Nucleus accumbens (tissue), 56 donors: ENCODE measurements at places on chromosomes 6 and 20.
A peak's percentile ranks its signal among the peaks of the same experiment; 100 is the strongest.

- DNase-seq = no peak
Measured at GRCh38 chr6:115832786-115833185, 227.9 kb downstream of the FRK start.

GRCh38 chr20:1946442-1946761 is 47.5 kb downstream of the PDYN start:
- no peak for DNase-seq

- DNase-seq = no peak
Measured at GRCh38 chr6:157019115-157019641, 242.0 kb downstream of the ARID1B start.

DNA sequence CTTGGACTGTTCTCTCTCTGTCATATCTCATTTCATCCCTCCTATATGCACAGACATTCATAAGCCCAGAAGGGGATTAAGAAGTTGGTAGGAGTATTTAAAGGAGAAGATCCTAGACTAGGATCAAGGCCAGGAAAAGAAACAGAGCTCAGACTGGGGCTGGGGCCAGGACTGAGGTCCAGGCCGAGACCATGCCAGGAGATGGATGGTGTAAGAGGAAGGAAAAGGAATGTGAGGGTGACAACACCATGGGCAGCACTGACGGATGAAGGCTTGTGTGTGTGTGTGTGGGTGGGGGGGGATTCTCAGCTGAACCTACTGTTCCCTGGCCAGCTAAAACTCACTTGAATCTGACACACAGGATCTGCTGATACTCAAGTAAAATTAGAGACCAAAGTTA is 182.1 kb downstream of the KIF6 start:
- no peak for DNase-seq

GRCh38 chr6:96853083-96853482 is 15.8 kb upstream of the GPR63 start:
- no peak for DNase-seq

DNA sequence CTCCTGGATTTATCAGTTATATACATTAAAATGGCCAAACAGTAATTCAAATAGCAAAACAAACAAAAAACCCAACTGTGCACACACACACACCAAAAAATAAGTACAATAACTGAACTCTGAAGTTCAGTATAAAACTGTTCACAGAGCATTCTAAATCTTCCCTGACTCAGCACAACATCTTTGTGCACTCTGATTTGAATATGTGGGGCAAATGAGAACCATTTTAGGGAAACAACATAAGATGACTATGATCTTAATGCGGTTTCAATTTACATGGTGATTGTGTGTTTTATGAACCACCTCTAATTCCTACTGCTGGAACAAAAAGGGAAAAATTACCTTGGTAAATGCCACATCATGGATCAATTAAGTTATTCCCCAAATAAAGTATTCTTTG is 41.7 kb downstream of the PLAGL1 start:
- no peak for DNase-seq

DNA sequence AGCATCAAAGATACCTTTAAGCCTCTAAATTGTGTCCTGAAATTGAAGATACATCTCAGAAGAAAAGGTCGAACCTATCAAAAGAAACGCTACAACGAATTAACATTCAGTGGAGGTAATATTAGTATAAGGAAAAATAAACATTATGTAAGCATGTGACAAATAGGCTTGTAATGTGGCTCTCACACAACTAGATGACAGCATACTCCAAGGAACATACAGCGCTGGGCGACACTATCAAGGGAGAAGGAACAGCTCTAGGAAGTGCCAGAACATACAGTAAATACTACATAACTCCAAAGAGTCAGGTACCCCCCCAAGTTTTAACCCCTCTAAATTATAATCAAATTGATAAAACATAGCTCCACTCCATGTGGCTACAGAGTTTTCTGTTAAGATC is 103.5 kb downstream of the LAMP5 start:
- DNase-seq = no peak

DNA sequence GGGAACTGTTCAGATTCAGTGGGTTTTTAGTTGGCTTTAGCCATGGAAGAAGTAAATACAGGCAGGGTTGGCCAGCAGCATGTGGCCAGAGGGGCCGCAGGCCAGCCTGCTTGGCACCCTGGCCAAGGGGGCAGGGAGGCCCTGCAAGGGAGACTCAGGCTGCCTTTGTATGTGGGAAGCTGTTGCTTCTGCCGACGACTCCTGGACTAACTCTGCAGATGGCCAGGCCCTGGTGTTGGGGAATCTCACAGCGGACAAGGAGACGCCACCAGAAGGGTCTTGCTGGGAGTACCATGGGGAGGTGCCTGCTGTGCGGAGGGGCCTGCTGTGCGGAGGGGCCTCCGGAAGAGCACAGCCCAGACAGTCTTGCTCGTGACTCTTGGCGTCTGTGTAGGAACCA is 25.2 kb downstream of the PYGB start:
- no peak for DNase-seq

GRCh38 chr6:3195695-3196497 is 31.6 kb downstream of the TUBB2B start:
- DNase-seq = peak; percentile 74

DNA sequence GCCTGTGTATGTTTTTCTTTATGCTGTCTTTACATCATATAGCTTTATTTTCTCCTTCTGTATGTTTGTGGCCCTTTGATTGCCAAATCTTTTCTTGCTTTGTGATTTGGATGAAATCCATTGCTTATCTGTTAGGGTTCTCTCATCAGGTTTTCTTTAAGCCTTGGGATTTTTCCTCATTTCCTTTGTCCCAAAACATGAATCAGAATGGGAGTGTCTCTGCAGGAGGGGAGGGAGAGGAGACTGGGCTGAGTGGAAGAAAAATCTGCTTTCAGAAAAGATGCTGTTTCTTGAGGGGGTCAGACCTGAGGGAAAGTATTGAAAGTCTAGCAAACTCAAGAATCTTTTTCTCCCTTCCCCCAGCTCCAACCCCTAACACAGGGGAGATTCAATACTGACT is 758.0 kb upstream of the MMS22L start:
- no peak for DNase-seq

DNA sequence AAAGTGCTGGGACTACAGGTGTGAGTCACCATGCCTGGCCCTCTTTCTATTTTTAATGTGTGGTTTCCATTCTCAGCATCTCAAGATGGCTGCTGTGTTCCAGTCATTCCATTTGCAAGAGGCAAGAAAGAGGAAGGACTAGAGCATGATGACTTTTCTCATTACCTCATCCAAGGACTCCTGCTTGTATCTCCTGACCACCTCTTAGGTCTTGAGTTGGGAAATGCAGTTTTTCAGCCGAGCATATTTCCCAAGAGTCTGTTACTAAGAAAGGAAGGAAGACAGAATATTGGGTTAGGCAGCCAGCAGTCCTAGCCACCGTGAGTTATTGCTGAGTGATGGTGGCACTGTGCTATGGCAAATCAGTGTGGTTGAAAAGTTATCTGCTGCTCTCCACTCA is 108.4 kb upstream of the INSM1 start:
- no peak for DNase-seq
